ENCODE measurements at places on chromosomes 5 and 9.

DNA sequence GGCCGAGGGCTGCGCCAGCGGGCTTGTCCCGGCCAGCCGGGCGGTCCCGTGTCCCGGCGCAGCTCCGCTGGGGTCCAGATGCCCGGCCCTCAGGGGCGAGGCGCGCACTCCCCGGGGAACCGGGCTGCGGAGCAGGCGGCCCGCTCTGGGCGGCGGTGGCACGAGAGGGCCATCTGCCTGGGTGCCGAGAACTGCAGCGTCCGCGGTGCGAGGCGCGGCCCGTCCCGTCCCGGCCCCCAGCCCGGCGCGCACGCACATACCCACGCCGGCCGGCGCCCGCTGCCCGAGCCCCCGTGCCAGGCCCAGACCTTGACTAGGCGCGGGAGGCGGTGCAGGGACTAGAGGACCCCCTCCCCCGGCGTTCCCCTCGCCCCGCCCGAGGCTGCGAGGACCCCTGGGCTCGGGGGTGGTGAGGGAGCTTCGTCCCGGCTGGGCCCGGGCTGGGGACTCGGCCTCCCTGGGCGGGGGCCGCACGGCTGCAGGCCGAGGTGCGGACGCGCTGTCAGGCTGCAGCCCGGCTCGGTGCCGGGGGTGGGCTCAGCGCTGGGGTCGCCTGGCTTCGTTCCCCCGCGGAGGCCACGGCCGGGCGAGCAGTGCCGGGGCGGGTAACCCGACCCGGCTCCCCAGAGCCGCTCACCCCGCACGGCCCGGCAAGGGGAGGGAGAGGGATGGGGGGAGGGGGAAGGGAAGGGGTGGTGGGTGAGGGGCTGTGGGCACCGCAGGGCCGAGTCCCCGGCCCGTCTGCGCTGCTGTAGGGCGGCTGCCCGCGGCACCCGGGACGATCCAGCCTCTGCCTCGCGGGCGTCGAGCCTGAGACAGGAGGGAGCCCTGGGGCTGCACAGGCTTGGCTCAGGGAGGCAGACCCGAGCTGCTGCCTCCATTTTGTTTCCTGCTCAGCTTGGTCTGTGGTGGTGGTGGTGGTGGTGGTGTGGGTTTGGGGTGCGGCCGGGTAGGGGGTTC is 1.2 kb upstream of the NSD1 start:
- DNase-seq = no peak

- DNase-seq = no peak
Observed at GRCh38 chr9:80586786-80587330, 1015.1 kb downstream of the TLE4 start.

DNA sequence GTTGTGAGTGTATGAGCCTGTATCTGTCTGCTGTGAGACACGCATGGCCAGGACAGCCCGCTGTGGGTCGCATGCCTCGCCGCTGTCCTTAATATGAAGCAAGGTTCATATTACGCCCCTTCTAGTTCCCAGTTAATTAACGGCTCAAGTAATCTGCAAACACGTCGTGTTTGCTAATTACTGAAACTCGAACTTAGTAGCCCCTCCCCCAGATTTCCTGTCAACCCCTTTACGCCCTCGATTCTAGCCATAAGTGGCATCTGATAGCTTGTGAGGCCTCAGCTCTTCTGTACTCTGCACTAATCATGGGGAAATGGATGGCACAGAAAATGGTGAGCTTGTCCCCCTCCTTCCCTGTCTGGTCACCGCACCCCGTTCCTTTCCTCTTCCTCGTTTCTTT is 116.9 kb upstream of the OTULINL start:
- DNase-seq = no peak

DNA sequence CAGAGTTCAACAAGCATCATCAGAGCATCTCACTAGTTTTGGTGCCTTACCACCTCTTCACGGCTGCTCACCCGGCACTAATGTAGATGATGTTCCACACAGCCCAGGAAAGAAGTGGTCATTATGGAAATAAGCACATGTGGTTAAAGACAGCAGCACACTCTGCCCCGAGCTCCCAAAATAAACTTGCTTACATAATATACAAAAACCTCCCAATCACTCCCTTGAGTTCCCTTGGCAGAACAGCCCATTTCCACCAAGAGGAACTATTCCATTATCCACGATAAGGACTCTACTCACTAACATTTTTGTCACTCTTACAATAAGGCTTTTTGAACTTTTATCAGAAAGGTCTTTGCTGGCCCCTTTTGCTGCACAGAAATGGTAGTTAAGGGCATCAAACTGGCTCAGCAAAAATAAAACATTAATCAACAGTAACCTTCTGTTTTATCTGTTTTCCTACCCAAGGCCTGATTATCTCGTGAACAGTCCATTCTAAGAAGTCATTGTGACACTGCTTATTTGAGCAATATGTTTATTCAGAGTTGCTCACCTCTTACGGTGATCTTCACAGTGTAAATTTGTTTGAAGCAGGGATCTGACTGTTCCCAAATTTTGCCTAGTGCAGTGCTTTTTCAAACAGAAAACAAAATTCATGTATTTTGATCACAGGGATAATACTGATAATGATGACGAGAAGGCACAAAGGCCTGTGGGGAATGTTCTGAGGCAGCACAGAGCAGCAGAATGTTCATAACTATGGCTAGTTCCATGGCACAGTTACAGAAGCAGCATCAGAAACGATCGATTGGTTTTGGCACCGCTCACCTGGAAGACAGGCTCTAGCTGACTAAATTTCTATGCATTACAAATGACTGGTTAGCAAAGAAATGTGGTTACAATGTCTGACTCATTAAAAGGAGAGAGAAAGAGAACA is 399.8 kb upstream of the PIK3R1 start:
- DNase-seq = no peak

- DNase-seq = no peak
Observed at GRCh38 chr9:79215821-79216220, 355.9 kb upstream of the TLE4 start.

DNA sequence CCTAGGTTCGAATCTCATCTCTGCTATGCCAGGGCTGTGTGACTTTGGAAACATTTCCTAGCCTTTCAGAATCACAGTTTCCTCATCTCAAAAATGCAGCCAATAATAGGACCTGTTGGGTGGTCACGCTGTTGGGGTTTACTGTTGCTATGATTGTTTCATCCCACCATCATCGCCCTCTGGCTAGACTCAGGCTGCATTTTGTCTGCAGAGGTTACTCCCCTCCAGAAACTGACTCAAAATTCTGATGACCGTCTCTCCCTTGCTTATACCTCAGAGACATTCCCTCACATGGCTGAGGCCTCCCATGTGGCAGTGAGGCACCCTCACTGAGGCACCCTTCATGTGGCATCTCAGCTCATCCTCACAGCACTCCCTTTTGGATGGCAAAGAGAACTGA is 61.6 kb downstream of the COL27A1 start:
- no peak for DNase-seq
